ENCODE measurements at places on chromosomes 1 and 21. TPM values are rescaled to one million over a fixed set of nuclear protein-coding genes. Genes with fewer than 3 reads are reported as not detected.

- no peak for DNase-seq
These were observed 26.2 kb upstream of the ZC3H12A start for GRCh38 chr1:37448185-37448584.

GRCh38 chr1:169345511-169345910, 22.1 kb downstream of the NME7 start:
- DNase-seq: no peak

DNA sequence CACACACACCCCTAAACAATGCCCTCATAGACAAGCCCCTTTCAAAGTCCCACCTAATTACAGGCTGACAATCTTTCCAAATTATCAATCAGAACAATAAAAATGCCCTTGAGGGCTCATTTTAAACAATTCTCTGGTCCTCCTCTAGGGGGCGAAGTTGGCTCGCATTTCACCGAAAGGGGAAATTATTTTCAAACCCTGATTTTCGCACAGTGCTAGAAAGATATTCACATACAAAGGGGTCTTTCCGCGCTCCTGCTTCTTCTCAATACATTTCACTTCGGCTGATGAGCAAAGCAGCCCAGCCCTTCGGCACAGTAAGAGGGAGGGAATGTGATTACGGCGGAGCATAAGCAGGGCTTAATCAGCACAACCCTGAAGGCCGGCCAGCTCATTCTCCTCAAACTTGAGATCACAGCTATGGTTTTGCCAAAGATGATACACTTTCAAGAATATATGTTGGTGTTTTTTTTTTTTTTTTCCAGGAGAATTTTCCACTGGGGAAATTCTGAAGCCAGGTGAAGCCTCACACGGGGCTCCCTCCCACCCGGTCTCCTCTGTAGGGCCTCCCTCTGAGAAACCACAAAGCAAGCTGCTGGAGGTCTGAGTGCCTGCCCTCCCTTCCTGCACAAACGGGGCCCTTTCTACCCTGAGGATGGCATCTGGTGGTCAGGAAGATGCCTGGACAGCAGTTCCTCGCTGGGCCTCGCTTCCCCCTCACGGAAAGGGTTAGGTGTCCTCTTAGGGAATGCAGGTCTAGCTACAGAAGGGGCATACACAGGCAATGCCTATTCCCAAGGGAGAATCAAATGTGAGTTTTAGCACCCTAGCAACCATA, 66.9 kb downstream of the GNG12 start:
- peak; percentile 57 for DNase-seq

DNA sequence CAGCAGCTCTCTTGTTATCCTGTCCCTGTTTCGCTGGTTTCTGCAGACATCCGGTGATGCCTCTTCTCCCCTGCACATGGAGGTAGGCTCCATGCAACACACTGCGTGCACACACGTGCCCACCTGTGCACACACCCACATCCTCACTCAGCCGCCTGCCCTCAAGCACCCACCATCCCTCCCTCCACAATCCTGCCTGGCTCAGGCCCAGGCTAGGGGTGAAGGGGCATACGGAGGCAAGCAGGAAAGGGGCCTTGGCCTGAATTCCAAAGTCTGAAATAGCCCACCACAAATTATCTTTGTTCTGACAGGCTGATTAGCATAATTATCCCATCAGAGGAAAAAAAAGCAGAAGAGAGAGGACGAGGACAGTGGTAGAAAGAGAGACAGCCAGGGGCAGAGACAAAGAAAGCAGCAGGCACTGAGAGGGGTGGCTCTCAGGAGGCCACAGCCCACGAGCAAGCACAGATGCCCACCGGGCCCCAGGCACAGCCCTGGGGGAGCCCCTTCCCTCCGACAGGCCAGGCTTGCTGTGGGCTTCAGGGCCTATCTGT, 73.2 kb downstream of the GRIK3 start:
- no peak for DNase-seq

- DNase-seq: no peak
These were observed 31.8 kb downstream of the SIPA1L2 start for GRCh38 chr1:232598133-232598532.

DNA sequence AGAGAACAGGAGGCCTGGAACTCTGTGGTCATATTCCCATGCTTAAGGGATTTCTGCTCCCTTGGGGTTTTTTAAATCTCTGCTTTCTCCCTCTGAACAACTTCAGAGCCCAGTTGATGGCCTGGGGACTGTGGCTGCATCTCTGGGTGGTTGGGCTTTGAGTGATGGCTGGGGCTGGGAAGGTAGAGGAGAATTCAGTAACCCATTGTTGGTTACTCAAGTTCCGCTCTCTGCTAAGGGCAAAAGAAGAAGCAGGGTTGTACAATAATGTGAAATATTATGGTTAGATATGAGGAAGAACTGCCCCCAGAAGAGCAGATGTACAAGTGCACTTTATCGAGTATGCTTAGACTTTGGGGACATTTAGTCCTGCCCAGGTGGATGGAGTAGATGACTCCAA, 72.1 kb upstream of the CNTN2 start:
- no peak for DNase-seq

DNA sequence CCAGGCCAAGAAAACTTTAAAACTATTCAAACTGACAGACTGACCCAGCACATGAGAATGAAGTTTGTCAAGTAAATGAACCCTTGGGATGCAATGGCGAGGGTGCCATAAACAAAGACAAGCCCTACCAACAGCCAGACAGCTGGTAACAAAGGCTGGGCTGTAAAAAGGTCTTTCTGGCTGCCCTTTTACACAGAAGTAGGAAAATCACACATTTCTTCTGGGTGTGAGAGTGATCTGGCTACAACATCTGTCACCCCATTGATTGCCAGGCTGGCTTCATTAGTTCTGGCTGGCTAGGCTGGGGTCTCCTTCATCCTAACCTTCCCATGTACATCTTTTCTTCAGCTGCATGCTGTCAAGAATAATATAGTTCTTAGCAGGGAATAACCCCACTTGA, 83.6 kb upstream of the FOXD3 start:
- DNase-seq: no peak

DNA sequence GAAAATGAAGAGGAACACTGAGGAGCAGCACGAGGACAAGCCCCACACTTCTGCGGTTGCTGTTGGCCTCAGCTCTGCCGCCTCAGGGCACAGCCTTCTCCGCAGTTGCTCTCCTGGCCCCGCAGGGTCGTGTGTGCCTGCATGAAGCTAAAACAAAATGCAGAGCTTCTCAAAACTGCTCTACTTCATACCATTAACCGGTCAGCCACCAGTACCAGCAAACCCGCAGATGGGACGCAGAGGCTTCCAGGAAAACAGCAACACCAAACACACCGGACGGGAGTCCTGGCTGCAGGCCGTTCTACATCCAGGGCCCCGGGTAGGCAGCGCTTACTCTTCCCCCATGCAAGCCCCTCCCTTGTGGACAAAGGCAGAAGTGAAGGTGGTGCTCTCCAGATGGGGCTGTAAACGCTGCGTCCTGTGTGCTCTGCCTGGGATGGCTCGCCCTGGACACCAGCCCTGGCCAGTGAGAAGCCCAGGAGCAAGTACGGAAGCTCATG, 7.1 kb upstream of the C1orf159 start:
- DNase-seq: no peak

- no peak for DNase-seq
These were observed 166.9 kb downstream of the COL11A1 start for GRCh38 chr1:102941366-102941947.

The TNFRSF8 gene
- not detected for total RNA-seq

The ZYG11A gene
- 0.16 TPM for total RNA-seq

The AADACL3 gene
- not detected for total RNA-seq

Data from CD4-positive, alpha-beta T cell (primary cell).